ENCODE measurements at places on chromosomes 4 and X. TPM values are rescaled to one million over a fixed set of nuclear protein-coding genes. Genes with fewer than 3 reads are reported as not detected.

Gene ZNF275
- 13.4 TPM for total RNA-seq

Gene UCHL1
- 299 TPM for total RNA-seq

Gene NXF3
- total RNA-seq, result not detected

Gene RASSF6
- total RNA-seq, result 0.08 TPM

Gene ADGRG4
- total RNA-seq, result not detected

Gene GSTCD
- total RNA-seq, result 23.3 TPM

Gene SULT1B1
- 0.28 TPM for total RNA-seq

Gene ADAM29
- not detected for total RNA-seq

Gene DCLK2
- total RNA-seq, result 5.7 TPM

Gene COX7B2
- total RNA-seq, result not detected

Gene SPARCL1
- total RNA-seq, result 0.18 TPM

All from SJCRH30 (cell line).